ENCODE measurements at places on chromosomes 13 and 19.

GRCh38 chr19:3075605-3076431 is 13.5 kb upstream of the TLE5 start:
- DNase-seq: no peak

GRCh38 chr13:29547153-29547552 is 48.3 kb downstream of the SLC7A1 start:
- DNase-seq: no peak

DNA sequence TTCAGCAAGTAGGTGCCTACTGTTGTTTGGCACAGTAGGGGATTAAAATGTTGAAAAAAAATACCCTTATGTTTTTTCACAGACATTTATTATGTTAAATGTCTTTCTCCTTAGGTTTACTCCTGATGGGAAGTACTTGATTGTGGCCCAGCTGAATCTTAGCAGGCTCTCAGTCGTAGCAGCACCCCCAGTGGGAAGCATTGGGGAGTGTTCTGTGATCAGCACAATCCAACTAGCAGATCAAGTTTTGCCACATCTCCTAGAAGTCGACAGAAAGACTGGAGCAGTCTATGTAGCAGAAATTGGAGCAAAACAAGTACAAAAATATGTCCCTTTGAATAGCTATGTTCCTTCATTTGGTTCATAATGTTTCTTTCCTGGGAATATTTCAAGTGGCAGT is 9.3 kb downstream of the NHLRC3 start:
- DNase-seq: no peak

- no peak for DNase-seq
Observed at GRCh38 chr13:68168448-68168847, 938.3 kb upstream of the PCDH9 start.

- no peak for DNase-seq
Observed at GRCh38 chr19:7860714-7861618, 13.2 kb downstream of the PRR36 start.

DNA sequence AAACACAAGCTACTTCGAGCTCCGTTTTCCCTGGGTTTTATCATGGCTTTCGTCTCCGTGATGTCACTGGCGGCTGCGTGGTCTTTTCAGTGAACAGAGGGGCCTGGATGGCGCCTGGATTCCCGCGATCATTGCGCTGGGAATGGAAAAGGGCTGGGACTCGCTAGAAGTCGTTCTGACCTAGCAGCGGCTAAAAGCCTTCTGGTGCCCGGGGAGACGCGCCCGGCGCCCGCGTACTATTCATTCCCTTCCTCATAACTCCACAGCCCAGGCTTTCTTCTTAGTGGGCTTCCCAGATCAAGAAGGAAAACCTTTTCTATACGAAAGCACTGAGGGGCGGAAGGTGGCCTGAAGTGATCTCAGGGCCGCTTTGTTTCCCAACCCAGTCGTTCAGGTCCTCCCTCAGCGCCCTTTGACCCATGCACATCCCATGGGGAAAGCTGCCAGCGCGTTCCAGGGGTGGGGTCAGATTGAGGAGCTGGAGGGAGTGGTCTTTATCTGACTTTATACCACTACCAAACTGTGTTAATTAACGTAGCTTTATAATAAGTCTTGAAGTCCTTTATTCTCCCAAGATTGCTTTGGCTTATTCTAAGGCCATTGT is 96.6 kb downstream of the ELF1 start:
- no peak for DNase-seq

- no peak for DNase-seq
Observed at GRCh38 chr19:824885-825284, 2.8 kb upstream of the AZU1 start.

Data from GM04503 (cell line).